ENCODE measurements at places on chromosomes 7 and 10.

DNA sequence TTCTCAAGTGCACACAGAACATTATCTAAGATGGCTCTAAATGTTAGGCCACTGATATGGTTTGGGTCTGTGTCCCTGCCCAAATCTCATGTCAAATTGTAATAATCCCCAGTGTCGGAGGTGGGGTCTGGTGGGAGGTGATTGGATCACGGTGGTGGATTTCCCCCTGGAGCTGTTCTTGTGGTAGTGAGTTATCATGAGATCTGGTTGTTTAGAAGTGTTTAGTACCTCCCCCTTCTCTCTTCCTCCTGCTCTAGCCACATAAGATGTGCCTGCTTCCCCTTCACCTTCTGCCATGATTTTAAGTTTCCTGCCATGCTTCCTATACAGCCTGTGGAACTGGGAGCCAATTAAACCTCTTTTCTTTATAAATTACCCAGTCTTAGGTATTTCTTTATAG lies 11.2 kb upstream of the GSTK1 start:
- no peak for DNase-seq

- DNase-seq: no peak
Observed at GRCh38 chr7:25617214-25617613, 388.9 kb upstream of the NPVF start.

GRCh38 chr10:16367621-16368292 lies 69.1 kb upstream of the PTER start:
- DNase-seq: no peak

DNA sequence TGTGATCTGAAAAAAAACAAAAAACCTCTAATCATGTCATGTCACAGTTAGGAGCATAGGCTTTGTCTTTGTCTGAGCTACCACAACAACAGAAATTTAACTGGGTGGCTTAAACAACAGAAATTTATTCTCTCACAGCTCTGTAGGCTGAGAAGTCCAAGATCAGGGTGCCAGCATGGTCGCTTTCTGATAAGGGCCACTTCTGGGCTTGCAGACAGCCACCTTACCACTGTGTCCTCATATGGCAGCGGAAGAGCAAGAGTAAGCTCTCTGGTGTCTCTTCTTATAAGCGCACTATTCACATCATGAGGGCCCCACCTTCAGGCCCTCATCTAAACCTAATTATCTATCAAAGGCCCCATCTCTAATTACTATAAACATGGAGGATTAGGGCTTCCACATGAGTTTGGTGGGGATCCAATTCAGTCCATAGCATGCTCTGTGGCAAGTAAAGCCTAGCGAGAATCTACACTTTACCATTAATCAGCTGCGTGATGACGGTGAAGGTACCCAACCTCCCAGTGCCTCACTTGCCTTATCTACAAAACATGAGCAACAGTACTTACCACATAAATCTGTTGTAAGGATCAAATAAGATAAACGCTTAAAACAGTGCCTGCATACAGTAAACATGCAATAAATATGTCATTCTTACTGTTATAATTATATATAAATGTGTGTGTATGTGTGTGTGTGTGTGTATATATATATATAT lies 17.3 kb downstream of the ZNF438 start:
- DNase-seq: no peak

DNA sequence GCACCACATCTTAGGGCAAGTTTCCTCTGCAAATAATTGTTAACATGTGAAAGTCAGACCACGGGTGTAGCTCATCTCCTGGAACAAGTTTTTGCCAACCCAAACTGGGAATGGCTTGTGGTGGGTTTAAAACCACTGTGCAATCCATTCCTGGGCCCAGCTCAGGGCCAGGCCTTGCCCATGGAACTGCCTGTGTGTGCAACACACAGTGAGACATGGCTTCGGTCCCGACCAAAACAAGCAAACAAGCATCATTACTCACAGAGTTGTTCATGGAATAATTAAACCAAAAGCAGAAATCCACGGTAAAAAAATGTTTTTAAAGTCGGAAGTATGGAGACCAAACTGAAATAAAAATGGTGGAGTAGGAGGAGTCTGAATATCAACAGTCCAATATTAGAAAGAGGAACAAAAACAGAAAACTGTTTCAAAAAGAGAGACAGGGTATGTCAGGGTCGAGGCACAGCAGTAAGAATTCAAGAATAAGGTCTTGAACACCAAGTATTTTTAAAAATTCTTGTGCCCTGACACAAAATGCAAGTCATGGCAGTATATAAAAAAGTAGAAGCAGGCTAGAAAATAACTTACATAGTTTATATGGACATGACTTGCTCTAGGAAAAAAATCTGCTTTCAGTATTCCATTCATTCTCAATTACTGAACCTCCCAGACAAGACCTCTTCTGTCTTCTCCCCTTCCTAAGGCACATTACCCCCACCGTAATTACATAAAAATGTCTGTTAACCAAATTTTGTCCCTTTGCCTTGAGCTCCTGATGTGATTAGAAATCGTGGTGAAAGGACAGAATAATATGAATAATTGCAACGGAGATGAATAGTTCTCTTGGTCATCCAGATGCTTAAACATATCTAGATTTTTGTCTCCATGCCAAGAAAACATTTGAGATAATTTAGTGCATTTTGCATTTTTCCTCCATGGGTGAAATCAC lies 88.4 kb downstream of the FAS start:
- no peak for DNase-seq

- no peak for DNase-seq
Observed at GRCh38 chr10:102493771-102494170, 8.7 kb downstream of the ACTR1A start.

DNA sequence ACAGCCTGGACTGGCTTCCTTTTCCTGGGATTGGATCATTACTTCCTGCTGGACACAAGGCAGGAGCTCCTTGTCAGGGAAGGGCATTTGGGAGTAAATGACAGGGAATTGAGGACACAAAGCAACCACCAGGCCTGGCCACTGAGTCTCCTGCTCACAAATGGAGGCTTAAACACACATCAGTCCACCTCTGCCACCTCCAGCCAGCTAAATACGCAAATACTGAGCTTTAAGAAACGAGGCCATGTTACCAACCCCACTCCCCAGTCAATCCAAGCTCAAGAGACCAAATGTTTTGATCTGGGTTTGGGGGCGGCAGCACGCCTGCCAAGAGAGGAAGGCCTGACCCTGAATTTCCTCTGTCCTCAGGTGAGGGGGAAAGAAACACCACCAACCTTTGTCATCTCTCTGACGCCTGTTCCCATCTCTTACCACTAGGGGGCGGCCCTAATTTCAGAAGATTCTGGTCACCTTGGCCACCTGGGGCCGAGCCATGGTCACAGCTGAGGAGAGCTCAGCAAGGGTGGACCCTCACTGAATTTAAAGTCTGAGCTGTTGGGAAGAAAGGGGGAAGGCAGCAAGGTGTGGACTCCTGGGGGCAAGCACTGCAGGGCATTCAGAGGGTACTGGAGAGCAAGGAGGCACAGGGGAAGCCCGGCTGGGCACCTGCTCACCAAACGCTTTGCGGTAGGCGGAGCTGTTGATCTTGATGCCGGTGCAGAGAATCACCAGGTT lies 16.5 kb downstream of the AIFM2 start:
- DNase-seq: peak; percentile 37

- DNase-seq: no peak
Observed at GRCh38 chr10:113239566-113240350, 289.7 kb downstream of the TCF7L2 start.
